Subcutaneous adipose tissue (tissue), 4 donors: ENCODE measurements at places on chromosomes 3 and 15. TPM values are rescaled to one million over a fixed set of nuclear protein-coding genes. Genes with fewer than 3 reads are reported as not detected.

The DTWD1 gene
- total RNA-seq, result 15.3 TPM

The CACNA2D3 gene
- total RNA-seq, result 3.6 TPM

The MYLK gene
- 76.6 TPM for total RNA-seq

The CTXN2 gene
- not detected for total RNA-seq

The IMPG2 gene
- total RNA-seq, result 0.34 TPM

The PPP1R14D gene
- total RNA-seq, result not detected

The RTP3 gene
- not detected for total RNA-seq

The GPR27 gene
- total RNA-seq, result not detected

The SLC41A3 gene
- 21.8 TPM for total RNA-seq

The C3orf80 gene
- 1.5 TPM for total RNA-seq

The AGTR1 gene
- total RNA-seq, result 78.6 TPM

The MAP6D1 gene
- total RNA-seq, result not detected

The SI gene
- not detected for total RNA-seq

The PHLDB2 gene
- 97.2 TPM for total RNA-seq

The CFAP20DC gene
- not detected for total RNA-seq
